MCF 10A (cell line): ENCODE measurements at places on chromosomes 4 and X.

DNA sequence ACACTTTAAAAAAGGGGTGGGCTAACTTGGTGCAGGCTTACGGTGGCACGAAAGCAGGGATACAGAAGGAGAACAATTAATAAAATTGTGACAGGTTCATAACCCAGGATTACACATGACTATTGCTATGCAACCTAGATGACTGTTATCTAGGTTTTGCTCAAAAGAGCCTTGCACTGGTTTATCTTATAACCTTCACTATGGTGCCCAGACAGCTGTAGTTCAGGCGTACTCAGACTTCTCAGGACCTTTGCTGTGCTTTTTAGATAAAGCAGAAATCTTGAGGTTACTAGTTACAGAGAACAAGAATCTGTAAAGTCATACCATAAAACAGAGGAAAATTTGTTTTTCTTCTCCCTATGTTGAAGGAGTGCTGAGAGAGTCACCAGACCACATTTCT lies 44.4 kb downstream of the UGT2A3 start:
- no peak for DNase-seq

DNA sequence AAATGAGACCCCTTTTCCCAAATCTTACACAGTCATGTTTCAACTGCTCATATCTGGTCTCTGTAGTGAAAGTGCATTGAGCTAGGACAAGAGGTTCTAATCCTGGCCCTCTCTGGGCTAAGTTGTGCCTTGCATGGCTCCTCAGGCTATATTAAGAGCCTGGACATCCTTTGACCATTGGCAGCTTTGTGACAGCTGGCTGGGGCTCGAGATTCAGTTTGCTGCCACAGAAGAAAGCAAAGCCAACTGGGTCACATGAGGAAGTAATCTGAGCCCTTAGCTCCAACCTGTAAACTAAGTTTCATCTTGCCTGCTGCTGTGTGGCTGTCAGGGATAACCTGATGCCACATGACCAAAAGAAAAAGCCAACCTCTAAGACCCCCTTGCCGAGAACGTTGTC lies 51.8 kb upstream of the JADE1 start:
- peak; percentile 13 for DNase-seq

DNA sequence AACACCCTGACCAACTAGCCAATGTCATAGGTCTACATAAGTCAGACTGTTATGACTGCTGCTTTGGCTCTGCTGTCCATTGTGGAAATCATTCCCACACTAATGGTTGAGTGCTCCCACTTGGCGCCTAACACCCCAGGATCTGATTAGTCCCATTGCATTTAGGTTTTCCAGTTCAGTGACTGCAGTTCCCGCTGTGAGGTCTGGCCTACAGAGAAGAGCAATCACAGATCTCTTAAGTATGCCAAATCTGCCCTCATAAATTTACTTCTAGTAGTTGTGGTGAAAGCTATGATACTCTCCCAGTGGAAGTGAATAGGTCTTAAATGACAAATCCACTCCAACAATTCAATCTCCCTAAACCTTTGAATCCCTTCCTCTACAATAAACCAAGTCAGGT lies 77.3 kb upstream of the IL2 start:
- no peak for DNase-seq

GRCh38 chrX:14899607-14900006 lies 26.4 kb downstream of the MOSPD2 start:
- peak; percentile 32 for DNase-seq

DNA sequence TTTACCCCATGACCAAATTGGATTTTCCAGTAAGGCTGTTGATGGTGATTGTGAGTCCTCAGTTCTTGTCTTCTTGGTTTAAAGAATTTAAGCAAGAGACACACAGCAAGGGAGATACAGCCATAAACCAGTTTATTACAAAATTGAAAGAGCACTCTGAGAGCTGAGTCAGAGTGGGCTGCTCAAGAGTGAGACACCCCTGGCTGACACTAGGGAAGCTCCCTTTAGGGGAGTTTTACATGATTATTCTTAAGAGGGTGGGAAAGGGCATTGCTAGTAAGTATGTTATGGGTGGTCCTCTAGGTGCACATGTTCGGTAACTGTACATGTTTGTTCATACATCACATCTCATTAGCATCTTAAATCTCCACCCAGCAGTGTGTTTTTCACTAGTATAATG lies 18.8 kb upstream of the ZNF81 start:
- no peak for DNase-seq
